ENCODE measurements at places on chromosomes 5 and 9.

GRCh38 chr9:127847178-127847510 lies 7.3 kb downstream of the ENG start:
- no peak for DNase-seq

GRCh38 chr5:148147415-148147814 lies 20.9 kb upstream of the SPINK14 start:
- DNase-seq, result no peak

DNA sequence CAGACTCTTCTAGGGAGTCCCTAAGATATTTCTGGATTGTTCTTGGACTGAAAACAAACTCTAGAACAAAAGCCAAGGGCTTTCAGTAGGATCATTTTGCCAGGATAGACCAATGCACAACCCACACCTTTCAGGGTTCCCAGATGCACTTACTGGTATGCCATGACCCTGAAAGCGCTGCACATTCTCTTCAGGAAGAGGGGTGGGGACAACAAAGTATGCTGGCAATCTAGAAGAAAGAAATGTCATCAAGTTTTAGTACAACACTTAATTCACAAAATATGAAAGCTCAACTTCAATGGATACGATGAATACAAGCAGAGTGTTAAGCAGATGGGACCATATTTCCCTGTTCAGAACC lies 57.2 kb downstream of the MTMR12 start:
- DNase-seq, result no peak

GRCh38 chr9:95150903-95151302 lies 166.6 kb downstream of the FANCC start:
- no peak for DNase-seq

GRCh38 chr9:69265891-69266290 lies 59.1 kb upstream of the ENTREP1 start:
- DNase-seq, result no peak

DNA sequence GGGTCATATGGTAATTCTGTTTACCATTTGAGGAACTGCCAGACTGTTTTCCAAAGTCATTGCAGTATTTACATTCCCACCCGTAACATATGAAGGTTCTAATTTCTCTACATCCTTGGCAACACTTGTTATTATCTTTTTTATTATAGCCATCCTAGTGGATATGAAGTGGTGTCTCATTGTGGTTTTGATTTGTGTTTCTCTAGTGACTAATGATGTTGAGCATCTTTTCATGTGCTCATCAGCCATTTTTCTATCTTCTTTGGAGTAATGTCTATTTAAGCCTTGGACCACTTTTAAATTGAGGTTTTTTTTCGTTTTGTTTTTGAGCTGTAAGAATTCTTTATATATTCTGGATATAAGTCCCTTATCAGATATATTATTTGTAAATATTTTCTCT lies 132.8 kb upstream of the RUSC2 start:
- no peak for DNase-seq

GRCh38 chr5:1185629-1186350 lies 15.6 kb upstream of the SLC6A19 start:
- DNase-seq, result no peak

GRCh38 chr5:55855509-55855908 lies 4.4 kb downstream of the IL31RA start:
- no peak for DNase-seq

DNA sequence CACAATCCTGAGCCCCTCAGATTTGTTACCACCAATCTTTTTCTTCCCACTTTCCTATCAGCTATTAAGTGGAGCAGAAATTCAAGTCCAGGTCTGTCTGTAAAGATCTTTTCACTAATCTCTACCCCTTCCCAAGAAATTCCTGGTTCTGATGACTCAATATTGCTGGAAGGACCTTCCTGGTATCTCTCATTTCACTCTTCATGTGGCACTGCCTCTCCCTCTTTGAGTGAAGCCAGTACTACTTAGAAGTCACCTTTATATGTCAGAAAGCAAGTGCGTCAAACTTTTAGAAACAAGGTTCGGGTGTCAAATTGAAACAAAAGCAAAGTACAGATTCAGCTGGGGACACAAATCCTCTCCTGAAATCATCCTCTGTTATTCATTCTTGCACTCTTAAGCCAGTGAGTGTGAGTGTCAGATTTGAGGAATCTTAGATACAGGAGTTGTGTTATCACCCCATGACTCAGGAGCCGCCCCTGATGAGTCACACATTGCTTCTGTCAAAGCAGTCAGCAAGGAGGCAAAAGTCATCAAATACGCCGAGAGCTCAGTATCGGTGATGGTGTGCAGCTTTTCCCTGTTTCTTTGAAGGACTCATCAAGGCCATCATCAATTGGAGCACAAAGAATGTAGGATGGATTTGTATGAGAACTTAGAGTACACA lies 313.0 kb downstream of the CETN3 start:
- DNase-seq, result no peak

DNA sequence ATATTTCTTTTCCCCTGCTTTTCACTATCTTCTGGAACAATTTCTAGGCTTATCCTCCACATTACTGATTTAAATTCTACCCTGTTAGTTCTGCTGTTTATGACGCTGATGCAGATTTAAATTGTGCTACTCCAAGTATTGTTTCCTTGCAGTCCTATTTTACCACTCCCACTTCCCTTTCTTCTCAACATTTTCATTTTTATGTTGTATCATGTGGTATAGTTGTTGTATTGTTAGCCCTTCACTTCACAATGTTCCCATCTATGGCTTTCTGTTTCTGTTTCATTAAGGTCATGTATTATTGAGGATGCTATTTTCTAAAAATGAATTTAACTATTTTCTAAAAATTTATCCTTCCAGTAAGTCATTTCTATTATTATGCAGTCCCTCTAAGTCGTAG lies 254.4 kb downstream of the NDUFS4 start:
- DNase-seq, result no peak

GRCh38 chr9:122374885-122375420 lies 4.1 kb downstream of the PTGS1 start:
- DNase-seq, result no peak

- DNase-seq, result no peak
Measured at GRCh38 chr9:119284587-119285337, 84.5 kb downstream of the BRINP1 start.

DNA sequence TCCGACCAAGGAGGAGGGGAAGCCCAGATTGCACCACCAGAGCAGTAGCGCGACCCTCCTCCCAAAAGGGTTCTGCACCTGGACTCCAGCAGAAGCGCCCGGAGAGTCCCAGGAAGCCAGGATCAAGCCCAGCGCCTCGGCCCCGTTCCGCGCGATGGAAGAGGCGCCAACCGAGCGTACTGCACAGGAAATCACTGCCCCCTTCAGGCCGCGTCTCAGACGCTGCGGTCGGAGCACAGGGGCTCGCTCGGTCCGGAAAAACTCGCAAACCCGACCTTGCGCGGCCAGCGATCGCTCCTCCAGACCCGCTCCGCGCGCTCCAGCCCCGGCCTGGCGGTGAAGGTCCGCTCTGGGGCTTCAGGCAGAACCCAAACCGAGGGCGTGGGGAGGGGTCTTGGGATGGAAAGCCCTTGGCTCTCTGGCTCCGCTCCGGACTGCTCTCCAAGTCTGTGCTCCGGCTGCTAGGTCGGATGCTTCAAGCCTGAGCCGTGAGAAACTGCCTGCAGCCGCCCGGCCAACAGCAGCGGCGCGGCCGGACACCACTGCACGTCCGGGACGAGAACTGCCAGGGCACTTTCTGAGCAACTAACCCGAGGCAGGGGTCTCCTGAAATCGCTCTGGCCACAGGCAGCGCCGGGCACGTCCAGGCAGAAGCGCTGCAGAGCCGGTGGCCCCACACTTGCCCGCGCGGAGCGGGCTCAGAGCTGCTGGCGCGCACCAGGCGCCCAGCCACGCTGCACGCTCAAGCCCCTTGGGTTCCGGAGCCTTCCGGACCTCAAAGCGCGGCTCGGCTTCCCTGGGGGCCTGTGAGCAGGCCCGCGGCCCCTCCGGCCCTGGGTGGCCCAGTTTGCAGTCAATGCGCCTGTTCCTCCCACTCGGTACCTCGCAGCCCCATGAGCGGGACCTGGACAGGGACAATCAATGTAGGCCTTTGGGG lies 1.3 kb downstream of the GABBR2 start:
- no peak for DNase-seq

GRCh38 chr9:88017096-88017495 lies 42.8 kb upstream of the CDK20 start:
- no peak for DNase-seq

DNA sequence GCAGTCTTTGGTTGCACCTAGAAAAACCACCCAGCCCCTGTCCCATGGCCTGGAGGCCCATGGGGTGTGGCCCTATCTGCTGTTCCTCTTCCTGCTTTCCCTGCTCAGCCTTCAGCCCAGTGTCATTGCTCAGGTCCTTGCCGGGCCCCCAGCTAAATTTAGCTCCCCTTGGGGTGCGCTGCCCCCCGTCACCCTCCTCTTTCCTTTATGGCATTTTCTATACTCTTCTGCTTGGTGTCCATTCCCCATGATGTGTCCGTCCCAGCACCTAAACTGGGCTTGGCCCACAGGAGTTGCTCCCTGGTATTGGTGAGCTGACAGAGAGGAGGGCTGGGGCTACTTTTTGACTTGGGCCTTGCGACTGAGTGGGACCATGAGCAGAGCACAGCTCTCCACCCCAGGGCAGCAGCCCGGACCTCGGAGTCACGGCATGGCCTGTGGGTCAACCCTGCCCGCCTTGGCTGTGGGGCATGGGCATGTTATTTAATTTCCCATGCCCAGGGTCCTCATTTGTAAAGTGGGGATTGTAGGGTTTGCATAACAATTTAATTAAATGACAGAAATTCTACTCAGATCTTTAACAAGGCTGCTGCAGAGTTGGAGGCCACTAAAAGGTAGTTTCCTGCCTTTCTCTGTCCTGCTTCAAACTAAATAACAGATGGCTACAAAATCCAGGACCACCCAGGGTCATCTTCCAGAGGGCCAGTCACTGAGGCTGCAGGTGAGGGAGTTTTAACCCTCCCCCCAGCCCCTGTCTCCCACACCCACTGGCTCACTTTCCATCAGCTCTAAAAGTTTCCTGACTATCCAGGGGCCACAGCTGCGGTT lies 98.2 kb downstream of the DAP start:
- no peak for DNase-seq

DNA sequence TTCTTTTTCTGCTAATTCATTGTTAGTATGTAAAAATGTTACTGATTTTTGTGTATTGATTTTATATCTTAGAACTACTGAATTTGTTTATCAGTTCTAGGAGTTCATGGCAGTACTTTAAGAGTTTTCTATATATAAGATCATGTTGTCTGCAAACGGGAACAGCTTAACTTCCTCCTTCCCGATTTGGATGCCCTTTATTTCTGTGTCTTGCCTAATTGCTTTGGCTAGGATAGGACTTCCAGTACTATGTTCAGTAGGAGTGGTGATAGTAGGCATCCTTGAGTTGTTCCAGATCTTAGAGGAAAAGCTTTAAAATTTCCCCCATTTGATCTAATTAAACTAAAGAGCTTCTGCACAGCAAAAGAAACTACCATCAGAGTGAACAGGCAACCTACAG lies 20.1 kb downstream of the RCL1 start:
- DNase-seq, result no peak

GRCh38 chr9:13034694-13035002 lies 244.8 kb downstream of the MPDZ start:
- no peak for DNase-seq

GRCh38 chr5:134095293-134095692 lies 19.2 kb upstream of the TCF7 start:
- DNase-seq, result no peak

- no peak for DNase-seq
Measured at GRCh38 chr9:114321759-114322158, 1.1 kb upstream of the ORM1 start.

- no peak for DNase-seq
Measured at GRCh38 chr9:7360513-7360912, 439.1 kb downstream of the DMAC1 start.

DNA sequence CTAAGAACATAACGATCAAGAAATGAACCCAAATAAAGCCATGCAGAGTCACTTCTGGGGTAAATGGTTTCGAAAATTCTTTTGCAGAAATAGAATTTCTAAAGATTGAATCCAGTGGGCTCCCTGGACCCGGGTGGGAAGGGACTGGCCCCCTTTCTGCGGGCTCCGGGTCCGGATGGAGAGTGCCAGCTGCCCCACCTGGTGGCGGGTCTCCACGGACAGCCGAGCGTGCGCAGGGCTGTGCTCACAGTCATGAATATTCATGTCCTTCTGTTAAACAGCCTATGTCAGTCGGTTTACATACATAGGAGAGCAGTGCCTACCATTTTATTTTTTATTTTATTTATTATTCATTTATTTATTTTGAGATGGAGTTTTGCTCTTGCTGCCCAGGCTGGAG lies 4.7 kb upstream of the PPP1R26 start:
- DNase-seq, result no peak

- DNase-seq, result no peak
Measured at GRCh38 chr9:128421482-128421996, 882 bp downstream of the CERCAM start.

GRCh38 chr9:134372581-134373267 lies 46.5 kb downstream of the RXRA start:
- DNase-seq, result no peak

DNA sequence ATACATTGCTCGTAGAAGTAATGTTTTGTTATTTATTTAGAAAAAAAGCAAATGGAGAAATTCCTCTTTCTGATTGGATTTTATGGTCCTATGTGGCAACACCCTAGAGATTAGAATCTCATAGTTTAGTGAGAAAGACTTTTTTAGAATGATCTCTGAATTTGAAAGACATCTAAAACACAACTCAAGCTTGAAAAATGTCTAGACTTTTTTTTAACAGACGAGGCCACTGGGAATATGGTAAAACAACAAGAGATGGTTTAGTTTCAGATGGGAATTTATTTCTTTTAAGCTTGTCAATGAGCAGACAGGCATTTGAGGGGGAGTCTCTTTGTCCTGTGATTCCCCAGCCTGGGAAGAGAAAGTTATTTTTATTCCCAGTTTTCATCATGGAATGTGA lies 122.1 kb downstream of the NTRK2 start:
- DNase-seq, result no peak

GRCh38 chr5:143064218-143064641 lies 294.1 kb downstream of the ARHGAP26 start:
- DNase-seq, result no peak

DNA sequence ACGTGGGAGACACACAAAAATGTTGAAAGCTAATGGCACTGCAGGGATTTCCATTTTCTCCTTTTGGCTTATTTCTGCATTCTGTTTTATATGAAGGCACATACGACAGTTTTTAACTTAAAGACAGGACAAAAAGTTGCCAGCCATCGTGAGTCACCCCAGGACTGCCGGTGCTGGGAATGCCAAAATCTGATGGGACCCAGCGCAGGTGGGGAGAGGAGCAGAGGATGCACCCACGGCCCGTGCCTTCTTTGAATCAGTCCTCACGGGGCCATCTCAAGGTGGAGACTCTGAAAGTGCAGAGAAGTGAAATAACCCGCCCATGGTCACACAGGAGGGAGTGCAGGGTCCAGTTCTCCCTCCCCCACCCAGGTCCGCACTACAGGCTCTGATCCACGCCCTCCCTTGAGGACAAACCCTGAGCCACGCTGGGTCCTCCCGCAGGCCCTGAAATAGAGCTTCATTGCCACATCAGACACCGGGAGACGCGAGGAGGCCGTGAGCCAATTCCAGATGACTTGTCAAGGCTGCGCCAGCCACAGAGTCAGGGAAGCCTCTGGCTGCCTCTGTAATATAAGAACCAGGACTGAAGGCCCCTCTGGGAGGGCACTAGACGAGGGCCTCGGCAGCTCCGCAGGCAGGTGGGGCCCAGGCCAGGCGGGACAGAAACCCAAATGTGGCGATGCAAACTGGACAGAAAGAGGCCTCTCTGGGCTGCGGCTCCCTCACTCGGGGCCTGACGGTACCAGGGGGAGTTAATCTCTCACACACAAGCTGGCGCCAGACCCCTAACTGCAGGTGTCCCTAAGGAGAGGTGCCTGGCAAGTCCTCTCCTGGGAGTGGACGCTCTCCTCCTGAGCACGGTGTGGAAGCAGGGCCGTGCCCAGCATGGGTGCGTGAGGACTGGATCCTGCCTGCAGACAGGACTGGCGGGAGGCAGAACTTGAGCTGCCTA lies 22.9 kb downstream of the ADAMTS2 start:
- no peak for DNase-seq

Data from NCI-H1436 treated with DMSO at 0.1 percent for 48 hours (cell line).